Muscle of leg (tissue), 16 donors: ENCODE measurements at places on chromosomes 13 and 19. TPM values are rescaled to one million over a fixed set of nuclear protein-coding genes. Genes with fewer than 3 reads are reported as not detected.

The RASIP1 gene
- total RNA-seq: 14.1 TPM

The CPAMD8 gene
- 3.2 TPM for total RNA-seq

The PRTN3 gene
- 0.44 TPM for total RNA-seq

The SLC1A6 gene
- total RNA-seq: 0.09 TPM
